ENCODE measurements at places on chromosomes 2 and 18. TPM values are rescaled to one million over a fixed set of nuclear protein-coding genes. Genes with fewer than 3 reads are reported as not detected.

DNA sequence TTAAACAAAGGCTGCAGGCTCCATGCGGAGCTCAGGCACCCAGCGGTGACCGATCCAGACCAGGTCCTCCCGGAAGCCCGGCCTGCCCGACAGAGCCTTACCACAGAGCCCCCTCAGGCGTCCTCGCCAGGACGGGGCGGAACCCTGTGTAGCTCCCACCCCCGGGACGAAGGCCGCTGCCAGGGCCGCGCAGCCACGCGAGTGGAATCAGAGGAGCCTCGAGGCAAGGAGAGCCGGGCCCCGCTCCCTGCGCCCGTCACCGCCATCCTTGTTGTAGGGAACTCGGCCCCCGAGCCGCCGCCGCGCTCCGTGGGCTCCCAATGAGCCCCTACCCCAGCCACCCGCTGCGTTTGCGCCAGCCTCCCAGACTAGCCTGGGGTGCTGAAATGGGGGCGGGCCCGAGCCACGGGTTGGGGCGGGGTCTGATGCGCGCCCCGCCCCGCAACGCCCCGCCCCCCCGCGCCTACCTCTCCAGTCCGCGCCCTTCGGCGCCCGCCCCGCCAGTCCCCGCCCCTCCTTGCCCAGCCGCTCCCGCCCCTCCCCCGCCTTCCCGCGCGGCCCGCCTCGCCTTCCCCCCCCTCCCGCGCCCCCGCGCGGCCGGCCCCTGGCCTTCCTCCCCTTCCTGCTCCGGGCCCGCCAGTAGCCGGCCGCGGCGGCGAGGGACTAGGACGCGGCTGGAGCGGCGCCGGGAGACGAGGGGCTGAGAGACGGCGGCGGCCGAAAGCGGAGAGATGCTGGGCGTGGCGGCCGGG is at the start of gene LIMS1:
TSS of gene LIMS1 (plus strand) at position 639 of the 752 bp plus-strand sequence. CDS start at position 732, 93 bp downstream.
- H3K4me1 ChIP-seq = peaks cover 26% of the 10 kb centered on the region
- H3K4me3 ChIP-seq = peak within 1 kb of the TSS; percentile 74
- H3K27me3 ChIP-seq = no peaks in the 10 kb centered on the region
- peak; percentile 88 for DNase-seq

- H3K4me3 ChIP-seq = no peak overlapping the region
- DNase-seq = no peak
- H3K36me3 ChIP-seq = no peaks in the 10 kb centered on the region
- no peaks in the 10 kb centered on the region for H3K4me1 ChIP-seq
- no peak overlapping the region for H3K27ac ChIP-seq
- H3K27me3 ChIP-seq = no peaks in the 10 kb centered on the region
These were observed 94.8 kb upstream of the CXCR4 start for GRCh38 chr2:136212426-136213378.

Gene PHOSPHO2
- 3.4 TPM for total RNA-seq

DNA sequence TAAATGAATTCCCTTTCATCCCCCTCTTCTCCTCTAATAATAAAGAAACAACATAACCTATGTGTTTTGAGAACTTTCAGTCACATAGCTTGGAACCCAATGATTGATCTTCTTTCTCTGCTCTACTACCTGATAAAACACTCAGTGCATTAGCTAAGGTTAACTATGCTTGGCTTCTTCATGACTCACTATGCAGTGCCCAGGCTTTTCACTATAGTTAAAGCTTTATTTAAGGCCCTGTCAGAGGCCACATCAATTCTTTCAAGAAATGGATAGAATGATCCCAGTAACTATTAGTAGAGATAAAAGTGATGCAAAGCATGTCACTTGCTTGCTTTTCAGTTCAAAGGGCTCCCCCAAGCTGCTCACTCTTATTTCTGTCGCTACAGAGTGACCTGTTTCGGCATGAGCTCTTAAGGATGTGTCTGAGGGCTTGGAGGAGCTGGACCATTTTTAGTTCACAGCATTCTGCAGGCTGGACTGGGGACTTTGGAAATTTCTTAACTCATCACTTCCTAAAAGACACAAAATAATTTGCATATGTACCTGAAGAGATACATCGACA is 384.0 kb downstream of the LRRTM1 start:
- H3K27ac ChIP-seq = no peak overlapping the region
- no peaks in the 10 kb centered on the region for H3K27me3 ChIP-seq
- no peak for DNase-seq
- no peaks in the 10 kb centered on the region for H3K4me1 ChIP-seq
- H3K36me3 ChIP-seq = no peaks in the 10 kb centered on the region

GRCh38 chr2:58127111-58127510 is 80.5 kb downstream of the VRK2 start:
- no peak for DNase-seq
- H3K36me3 ChIP-seq = peaks cover under 1% of the 10 kb centered on the region
- no peaks in the 10 kb centered on the region for H3K27me3 ChIP-seq
- no peak overlapping the region for H3K27ac ChIP-seq
- H3K4me3 ChIP-seq = no peak overlapping the region

Measured in right atrium auricular region (tissue), 2 donors.